ENCODE measurements at places on chromosomes 12 and 14.

DNA sequence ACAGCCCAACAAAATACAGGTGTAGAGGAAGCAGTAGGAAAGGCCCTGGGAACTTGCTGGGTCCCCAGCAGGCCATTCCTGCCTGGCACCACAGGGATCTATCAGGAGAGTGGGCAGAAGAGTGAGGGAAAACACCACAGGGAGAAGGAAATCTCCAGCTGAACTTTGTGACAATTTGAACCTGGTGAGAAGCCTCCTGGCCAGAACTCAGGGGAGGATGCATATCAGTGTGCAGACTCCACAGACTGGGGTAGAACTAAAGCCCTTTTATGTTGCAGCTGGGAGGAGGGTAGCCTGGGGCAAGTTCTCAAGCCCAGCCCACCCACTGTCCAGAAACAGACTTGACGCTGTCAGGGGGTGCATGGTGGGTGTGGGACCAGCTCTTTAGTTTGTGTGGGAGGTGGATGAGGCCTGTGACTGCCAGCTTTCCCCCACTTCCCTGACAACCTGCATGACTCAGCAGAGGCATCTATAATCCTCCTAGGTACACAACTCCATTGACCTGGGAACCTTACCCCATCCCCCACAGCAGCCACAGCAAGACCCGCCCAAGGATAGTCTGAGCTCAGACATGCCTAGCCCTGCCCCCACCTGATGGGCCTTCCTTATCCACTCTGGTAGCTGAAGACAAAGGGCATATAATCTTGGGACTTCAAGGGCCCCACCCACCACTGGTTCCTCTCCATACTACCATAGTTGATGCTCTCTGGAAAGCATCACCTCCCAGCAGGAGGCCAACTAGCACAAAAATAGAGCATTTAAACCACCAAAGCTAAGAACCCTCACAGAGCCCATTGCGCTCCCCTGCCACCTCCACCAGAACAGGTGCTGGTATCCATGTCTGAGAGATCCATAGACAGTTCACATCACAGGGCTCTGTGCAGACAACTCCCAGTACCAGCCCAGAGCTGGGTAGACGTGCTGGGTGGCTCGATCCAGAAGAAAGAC lies 28.9 kb downstream of the PNN start:
- no peak for DNase-seq

- no peak for DNase-seq
Measured at GRCh38 chr12:64618953-64619590, 8.8 kb downstream of the RASSF3 start.

DNA sequence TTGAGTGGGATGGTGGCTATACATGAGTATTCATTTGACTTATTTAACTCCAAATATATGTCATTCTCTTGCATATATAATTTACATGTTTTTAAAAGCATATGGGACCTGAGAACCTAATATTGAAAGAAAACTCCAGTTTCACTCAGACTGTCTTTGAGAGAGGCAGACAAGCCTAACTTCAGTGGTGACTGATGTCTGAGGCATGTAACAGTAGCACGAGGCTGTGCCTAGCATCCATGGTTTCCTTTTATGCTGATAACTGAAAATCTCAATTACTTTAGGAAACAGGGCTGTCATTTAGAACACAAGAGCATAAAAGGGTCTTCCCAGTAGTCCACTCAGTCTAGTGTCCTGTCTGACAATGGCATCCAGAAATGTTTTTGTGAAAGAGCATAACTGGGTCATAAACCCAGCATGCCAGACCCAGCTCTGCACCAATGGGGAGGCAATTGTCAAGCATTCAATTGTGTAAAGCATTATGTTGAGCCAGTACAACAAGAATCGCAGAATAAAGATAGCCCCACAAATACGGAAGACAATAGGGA lies 24.3 kb downstream of the MAPK1IP1L start:
- DNase-seq = no peak

DNA sequence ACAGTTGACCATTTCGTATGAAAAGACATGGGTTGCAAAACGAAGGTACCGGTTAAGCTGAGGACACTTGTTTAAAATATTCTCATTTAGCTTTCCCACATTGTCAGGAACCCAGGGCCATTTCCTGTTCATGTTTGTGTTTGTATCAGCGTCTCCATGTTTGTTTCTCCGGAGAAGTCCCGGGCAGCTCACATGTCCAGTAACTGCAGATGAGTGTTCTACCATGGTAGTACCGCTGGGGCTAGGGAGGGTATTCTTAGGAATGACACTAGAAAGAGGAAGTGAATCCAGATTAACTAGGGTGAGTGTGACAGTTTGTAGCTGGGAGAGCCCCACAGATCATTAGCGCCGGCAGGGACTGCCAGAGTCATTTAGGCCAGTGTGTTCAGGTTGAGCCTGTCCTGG lies 50.0 kb upstream of the EVL start:
- no peak for DNase-seq

- no peak for DNase-seq
Measured at GRCh38 chr12:3453990-3454680, 36.9 kb upstream of the PRMT8 start.

- no peak for DNase-seq
Measured at GRCh38 chr12:24281341-24281740, 331.9 kb upstream of the SOX5 start.

- no peak for DNase-seq
Measured at GRCh38 chr12:56801661-56802622, 38.8 kb downstream of the HSD17B6 start.

GRCh38 chr14:29584992-29585391 lies 342.7 kb downstream of the PRKD1 start:
- DNase-seq = peak; percentile 88

- no peak for DNase-seq
Measured at GRCh38 chr12:61487728-61488127, 772.5 kb upstream of the USP15 start.

GRCh38 chr12:104496336-104496735 lies 39.6 kb downstream of the CHST11 start:
- no peak for DNase-seq

- no peak for DNase-seq
Measured at GRCh38 chr14:92650581-92651105, 97.8 kb downstream of the LGMN start.

DNA sequence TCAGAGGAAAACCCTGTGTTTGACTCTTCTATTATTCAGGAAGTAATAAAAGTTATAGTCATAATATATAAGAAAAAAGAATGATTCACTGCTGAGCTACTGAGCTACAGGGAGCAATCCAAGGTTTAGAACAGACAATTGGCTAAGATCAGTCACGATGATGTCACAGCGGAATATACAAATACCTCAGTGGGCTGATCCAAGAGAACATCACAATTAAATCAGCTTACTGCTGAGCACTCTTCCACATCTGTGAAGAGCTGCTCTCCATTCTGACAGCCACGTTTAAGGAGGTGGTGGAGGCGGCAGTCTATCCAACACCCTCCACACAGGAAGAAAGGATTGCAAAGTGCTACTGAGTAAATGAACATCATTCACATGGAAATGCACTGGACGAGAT lies 271.0 kb downstream of the APAF1 start:
- DNase-seq = no peak

- no peak for DNase-seq
Measured at GRCh38 chr14:89813617-89814031, 140.9 kb downstream of the EFCAB11 start.

DNA sequence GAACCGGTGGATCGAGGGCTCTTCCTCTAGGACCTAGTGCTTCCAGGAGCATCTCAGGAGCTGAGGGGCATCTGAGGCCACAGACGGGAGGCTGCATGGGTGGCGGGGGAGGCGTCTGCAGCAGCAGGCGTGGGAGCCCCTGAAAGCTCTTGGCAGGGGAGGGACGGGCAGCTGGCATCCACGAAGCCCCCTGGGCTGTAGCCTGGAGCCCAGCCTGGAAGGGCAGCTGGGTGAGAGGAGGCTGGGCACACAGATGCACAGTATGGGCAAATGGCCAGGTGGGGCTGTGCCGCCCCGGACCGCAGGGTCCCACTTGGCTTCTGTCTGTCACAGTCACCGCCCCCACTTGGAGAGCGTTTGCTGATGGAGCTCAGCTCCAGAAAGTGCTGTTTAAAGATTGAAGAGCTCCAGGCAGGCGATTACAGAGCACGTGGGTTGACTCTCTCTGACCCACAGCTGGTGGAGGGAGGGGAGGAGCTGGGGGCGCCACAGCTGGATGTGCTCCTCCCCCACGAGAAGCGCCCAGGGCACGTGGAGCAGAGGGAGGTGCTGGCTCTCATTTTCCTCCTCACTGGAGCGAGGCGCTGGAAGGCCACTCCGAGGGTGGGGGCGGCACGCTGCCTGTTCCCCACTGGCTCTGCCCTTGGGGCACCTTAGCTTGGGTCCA lies 155.0 kb upstream of the C14orf180 start:
- peak; percentile 93 for DNase-seq

DNA sequence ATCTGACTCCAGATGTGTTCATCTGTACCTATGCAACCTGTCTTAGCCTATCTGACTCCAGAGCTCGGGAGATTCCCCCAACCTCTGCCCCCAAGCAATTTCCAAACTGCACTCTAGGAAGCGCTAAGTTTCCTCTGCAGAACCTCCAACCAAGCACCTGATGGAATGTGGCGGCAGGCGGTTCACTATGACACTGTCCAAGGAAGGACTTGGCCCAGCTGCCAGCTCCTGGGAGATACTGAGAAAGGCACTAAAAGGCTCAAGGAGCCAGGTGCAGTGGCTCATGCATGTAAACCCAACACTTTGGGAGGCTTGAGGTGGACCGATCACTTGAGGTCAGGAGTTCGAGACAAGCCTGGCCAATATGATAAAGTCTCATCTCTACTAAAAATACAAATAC lies 244.0 kb downstream of the BCL11B start:
- DNase-seq = no peak

DNA sequence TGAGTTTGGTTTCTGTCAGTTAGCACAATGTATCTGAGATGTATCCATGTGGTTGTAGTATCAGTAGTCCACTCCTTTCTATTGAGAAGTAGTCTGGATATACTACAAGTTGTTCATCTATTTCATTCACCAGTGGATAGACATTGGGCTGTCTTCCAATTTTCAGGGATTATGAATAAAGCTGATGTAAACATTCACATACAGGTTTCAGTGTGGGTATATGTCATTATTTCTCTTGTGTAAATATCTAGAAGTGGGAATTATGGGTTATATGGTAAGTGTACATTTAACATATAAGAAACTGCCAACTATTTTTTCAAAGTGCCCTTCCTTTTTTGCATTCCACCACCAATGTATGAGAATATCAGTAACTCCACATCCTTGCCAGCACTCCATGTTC lies 35.9 kb downstream of the PHLDA1 start:
- no peak for DNase-seq

- DNase-seq = no peak
Measured at GRCh38 chr12:56677680-56678079, 10.4 kb downstream of the PTGES3 start.

DNA sequence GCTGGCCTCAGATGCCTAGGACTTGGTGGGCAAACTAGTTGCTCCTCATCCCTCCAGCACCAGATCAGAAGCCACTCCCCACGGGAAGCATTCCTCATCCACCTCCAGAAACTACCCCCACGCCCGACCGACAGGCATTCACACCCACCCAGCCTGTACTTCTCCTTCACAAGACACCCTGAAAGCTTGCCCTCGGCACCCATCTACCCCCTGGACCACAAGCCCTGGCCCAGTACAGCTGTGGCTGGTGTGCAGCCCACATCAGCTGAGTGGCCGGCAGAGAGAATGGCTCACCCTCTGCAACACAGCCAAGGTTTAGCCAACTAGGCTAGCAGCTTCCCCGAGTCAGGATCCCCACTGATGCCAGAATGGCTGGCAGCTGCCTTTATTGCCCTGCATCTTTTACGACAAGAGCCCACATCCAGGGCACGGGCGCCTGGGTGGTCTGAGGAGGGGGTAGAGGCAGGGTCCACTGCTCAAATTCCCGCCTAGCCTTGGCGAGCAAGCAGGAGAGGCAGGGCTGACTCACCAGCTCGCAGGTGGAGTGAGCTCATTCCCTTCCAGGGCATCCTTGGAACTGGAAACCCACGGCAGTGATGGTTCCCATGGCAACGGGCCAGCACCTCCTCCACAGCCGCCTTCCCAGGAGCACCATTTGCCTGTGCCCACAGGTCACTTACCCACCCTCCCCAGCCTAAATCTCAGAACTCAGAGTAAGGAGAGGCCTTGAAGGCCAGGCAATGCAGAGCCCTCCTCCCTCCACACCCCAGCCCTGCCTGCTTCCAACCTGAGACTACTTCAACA lies 17.1 kb downstream of the ACTN1 start:
- peak; percentile 52 for DNase-seq

GRCh38 chr14:105030836-105031396 lies 10.0 kb upstream of the CDCA4 start:
- DNase-seq = no peak

- no peak for DNase-seq
Measured at GRCh38 chr12:97912943-97913342, 450.3 kb downstream of the RMST start.

DNA sequence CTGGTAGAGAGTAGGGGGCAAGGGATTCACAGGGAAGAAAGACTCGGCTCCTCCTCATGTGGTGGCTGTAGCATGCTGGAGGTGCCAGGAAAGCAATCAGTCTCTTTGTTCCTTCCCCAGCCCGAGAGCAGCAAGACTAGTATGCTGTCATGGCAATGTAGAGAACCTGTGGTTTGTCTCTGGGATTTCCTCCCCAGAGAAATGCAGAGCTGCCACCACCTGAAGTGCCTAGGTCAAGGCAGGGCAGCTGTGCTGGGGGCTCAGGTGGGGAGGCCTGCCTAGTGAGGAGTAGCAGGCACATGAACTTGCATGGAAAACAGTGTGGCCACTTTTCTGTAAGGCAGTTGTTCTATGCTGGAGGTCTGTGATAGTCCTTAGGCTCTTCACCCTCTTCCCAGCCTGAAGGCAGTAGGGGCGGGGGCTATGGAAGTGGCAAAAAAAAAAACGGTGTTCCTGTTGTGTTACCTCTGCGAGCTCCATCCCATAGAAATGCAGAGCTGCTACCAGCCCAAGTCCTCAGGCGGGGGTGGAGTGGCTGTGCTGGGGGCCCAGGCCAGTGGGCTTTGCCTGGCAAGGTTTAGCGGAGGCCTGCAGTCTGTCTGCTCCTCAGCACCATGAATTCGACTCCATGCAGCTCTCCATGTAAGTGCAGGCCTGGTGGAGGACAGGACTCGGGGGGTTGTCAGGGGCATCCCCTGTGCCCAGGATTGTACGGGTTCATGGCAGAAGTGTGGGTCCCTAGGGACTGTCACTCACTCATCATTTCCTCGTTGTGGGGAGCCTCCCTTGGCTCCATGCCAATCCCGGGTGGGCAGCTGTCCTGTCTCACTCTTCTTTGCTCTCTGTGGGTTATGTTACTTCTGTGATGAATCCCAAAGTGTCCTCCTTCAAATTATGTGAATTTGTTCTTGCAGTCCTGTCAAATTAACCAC lies 4.1 kb upstream of the CLEC4D start:
- no peak for DNase-seq

- DNase-seq = no peak
Measured at GRCh38 chr12:121570467-121571283, 10.1 kb downstream of the KDM2B start.
